Thymus (tissue), 14 donors: ENCODE measurements at places on chromosomes 12 and 14. TPM values are rescaled to one million over a fixed set of nuclear protein-coding genes. Genes with fewer than 3 reads are reported as not detected.
A peak's percentile ranks its signal among the peaks of the same experiment; 100 is the strongest.

GRCh38 chr14:103549361-103550311, 12.8 kb downstream of the BAG5 start:
- H3K27ac ChIP-seq, result no peak overlapping the region
- no peak overlapping the region for H3K4me3 ChIP-seq
- H3K36me3 ChIP-seq, result no peaks in the 10 kb centered on the region

DNA sequence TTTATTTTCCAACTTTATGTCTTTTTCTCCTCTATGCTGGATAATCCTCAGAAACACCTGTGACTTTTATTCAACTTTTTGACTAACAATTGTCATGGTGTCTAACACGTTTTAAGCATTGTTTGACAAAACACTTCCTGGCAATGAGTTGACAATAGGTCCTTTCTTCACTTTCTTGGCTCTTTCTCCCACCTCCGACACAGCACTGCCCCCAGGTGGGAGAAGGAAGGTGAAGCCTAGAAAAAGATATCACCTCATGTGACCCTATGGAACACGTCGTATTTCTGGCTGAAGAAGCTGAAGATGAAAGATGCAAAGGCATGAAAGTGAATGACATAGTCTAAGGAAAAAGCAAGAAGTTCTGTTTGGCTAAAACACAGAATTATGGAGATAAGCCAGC, 430.0 kb downstream of the ETNK1 start:
- H3K27me3 ChIP-seq, result no peaks in the 10 kb centered on the region
- H3K4me1 ChIP-seq, result no peaks in the 10 kb centered on the region
- H3K4me3 ChIP-seq, result no peak overlapping the region
- no peak for DNase-seq
- H3K36me3 ChIP-seq, result no peaks in the 10 kb centered on the region

DNA sequence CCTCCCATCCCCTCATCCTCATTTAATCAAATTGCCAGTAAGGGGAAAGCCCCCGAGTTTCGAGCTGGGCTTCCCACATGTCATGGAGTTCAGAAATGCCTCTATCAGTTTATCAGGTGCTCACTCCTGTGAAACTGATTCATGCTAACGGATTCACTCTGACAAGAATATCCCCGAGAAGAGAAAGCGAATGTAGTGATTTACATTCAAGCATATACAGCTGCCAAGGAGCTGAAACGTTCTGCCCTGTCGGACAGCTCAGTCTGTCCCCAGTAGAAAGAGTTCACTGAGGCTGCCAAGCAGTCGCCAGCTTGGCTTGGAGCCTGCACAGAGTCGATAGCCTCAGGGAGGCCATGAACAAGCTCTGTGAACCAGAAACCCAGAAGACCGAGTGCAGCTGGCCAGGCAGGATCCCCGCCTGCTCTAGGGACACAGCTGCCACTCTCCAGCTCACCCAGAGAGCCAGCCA, 88.4 kb downstream of the TMCC3 start:
- H3K27ac ChIP-seq, result no peak overlapping the region
- H3K36me3 ChIP-seq, result no peaks in the 10 kb centered on the region
- DNase-seq, result no peak
- peaks cover 4% of the 10 kb centered on the region for H3K27me3 ChIP-seq

- no peak overlapping the region for H3K27ac ChIP-seq
- no peak for DNase-seq
- H3K27me3 ChIP-seq, result no peaks in the 10 kb centered on the region
- no peaks in the 10 kb centered on the region for H3K36me3 ChIP-seq
- H3K4me1 ChIP-seq, result no peaks in the 10 kb centered on the region
- H3K4me3 ChIP-seq, result no peak overlapping the region
Observed at GRCh38 chr14:93709249-93709648, 79.0 kb downstream of the PRIMA1 start.

DNA sequence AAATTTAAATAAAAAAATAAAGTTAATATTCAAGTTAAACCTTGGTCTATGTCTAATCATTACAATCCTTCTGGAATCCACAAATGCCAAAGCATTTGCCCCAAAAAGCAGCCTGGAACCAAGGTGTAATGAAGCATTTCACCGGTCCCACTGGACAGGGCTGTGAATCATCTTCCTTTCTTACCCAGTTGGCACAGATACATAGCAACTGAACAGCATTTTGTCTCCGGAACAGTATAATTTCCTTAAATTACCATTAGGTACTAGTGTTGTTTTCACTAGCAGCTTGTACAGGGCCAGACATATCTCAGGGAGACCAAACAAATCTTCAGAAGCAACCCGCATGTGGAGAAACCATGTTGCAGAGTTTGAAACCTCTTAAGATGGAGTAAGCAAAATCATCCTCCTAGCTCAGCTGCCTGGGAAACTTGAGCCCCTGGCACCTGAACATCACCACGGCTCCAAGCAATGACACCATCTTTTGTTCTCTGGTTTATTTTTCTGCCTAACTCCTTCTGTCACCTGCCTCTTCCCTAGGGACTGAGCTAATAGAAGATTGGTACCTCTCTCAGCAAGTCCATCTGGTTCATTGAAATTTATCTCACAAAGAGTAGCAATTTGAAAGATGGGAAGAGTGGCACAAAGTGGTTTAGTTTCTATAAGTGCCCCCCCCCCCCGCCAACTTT, 17.9 kb upstream of the MDM1 start:
- H3K27me3 ChIP-seq, result no peaks in the 10 kb centered on the region
- H3K27ac ChIP-seq, result no peak overlapping the region
- no peaks in the 10 kb centered on the region for H3K4me1 ChIP-seq
- DNase-seq, result no peak

- H3K36me3 ChIP-seq, result no peaks in the 10 kb centered on the region
- no peaks in the 10 kb centered on the region for H3K4me1 ChIP-seq
- H3K27me3 ChIP-seq, result no peaks in the 10 kb centered on the region
- no peak overlapping the region for H3K27ac ChIP-seq
- DNase-seq, result no peak
Observed at GRCh38 chr14:54537651-54538050, 27.9 kb downstream of the CGRRF1 start.

DNA sequence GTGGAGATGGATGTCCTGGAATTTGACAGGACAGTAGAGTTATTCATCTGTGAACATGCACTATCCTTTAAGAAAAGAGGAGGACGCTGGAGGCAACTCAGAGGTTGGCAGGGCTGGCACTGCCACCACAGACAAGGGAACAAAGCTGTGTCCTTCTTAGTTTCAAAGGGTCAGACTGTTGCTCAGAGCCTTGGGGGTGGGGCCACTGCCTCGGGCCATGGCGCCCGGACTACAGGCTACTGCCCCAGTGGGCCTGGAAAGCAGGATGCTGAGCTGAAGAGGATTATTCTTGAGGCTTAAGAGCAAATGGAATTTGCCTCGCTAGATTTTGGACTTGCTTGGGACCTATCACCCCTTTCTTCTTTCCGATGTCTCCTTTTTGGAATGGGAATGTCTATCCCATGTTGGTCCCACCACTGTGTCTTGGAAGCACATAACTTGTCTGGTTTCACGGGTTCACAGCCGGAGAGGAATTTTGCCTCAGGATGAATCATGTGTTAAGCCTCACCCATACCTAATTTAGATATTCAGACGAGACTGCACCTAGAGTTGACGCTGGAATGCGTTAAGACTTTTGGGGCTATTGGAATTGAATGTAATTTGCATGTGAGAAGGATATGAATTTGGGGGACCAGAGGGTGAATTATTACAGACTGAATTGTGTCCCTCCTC, 114.8 kb upstream of the RFLNA start:
- DNase-seq, result no peak
- H3K27me3 ChIP-seq, result no peaks in the 10 kb centered on the region
- H3K4me1 ChIP-seq, result no peaks in the 10 kb centered on the region

DNA sequence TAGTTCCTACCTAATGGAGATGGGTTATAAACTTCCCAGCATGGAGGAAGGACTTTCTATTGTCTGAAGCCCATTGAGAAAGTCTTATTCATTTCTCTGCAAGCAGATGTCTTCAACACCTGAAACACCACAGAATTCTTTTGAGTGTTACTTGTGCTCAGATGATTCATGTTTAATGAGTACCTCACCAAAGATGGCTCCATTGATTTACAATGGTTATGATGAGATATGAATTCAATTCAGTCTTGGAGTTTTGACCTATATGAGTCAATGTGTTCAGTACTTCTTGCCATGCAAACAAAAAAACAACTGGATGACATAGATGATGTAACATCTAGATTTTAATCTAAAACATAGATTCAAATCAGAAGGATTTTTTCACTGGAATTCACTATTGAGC, 15.4 kb upstream of the PAWR start:
- H3K4me1 ChIP-seq, result no peaks in the 10 kb centered on the region
- H3K36me3 ChIP-seq, result no peaks in the 10 kb centered on the region
- H3K4me3 ChIP-seq, result no peak overlapping the region
- no peak for DNase-seq
- no peak overlapping the region for H3K27ac ChIP-seq

DNA sequence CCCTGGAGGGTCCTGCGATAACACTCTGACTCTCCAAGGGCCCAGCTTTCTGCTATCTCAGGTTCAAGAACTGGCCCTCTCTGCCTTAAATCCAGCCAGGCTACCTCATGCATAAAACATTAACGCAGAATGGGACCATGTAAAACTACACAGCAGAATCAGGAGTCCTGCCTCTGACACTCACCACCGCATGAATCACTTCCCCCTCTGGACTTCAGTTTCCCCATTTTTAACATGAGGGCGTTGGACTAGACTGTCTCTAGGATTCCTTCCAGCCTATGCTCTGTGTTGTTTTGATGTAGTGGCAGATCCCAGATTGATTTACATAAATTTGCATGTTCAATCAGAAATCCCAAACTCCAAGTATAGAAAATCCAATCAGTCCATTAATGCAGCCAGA, 3.3 kb downstream of the NCKAP5L start:
- peak overlapping the region; percentile 66 for H3K27ac ChIP-seq
- H3K27me3 ChIP-seq, result no peaks in the 10 kb centered on the region
- no peak for DNase-seq
- H3K4me1 ChIP-seq, result peaks cover 20% of the 10 kb centered on the region

GRCh38 chr12:67982164-67982563, 7.1 kb upstream of the IFNG-AS1 start:
- H3K27ac ChIP-seq, result no peak overlapping the region
- no peak for DNase-seq
- no peaks in the 10 kb centered on the region for H3K27me3 ChIP-seq
- H3K36me3 ChIP-seq, result no peaks in the 10 kb centered on the region

DNA sequence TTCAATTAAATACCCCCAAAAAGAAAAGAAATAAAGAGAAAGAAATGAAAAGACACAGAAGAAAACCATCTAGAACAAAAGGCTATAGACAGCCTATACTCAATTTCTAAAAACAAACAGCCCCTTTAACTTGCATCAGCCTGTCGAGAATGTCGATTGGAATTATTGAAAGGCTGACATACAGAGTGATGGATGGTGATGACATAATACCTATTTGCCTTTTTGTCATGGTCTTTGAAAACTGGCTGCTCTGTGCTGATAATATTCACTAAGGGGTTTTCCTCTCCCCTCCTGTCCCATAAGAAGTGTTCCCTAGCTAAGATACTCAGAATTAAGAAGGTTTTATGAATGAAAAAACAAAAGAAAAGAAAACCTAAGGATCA, 393.7 kb downstream of the SOX5 start:
- H3K27me3 ChIP-seq, result no peaks in the 10 kb centered on the region
- H3K4me3 ChIP-seq, result no peak overlapping the region

- no peaks in the 10 kb centered on the region for H3K36me3 ChIP-seq
- no peak for DNase-seq
- no peak overlapping the region for H3K4me3 ChIP-seq
- peak overlapping the region; percentile 80 for H3K27ac ChIP-seq
- no peaks in the 10 kb centered on the region for H3K27me3 ChIP-seq
- peaks cover 21% of the 10 kb centered on the region for H3K4me1 ChIP-seq
Observed at GRCh38 chr12:92362785-92363184, 217.1 kb upstream of the BTG1 start.

DNA sequence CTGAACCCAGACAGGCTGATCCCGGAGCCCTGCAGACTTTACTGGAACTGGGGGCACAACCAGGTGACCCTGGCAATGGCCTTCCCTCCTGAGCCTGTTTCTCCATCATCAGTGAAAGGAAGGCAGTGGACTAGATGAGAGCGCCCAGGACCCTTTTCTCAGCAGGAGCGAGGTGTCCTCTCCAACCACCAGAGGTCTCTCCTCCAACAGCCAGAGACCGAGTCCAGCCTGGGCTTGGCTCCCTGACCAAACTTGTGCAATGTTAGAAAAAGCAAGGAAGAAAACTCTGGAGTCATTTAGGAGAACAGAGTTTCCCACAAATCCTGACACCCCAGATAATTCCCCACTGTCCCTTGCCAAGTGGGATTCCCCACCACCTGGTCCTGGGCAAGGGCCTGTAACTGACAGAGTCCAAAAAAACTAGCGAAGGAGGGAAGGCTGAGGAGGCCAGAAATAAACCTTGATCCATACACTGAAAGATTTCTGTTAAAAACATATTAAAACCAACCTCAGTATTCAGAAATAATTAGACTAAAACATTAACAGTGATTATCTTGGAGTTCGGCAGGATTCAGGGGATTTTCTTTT, 9.0 kb downstream of the RPS6KL1 start:
- peak; percentile 34 for DNase-seq
- H3K27me3 ChIP-seq, result no peaks in the 10 kb centered on the region
- no peak overlapping the region for H3K4me3 ChIP-seq
- H3K36me3 ChIP-seq, result no peaks in the 10 kb centered on the region
- H3K27ac ChIP-seq, result peak overlapping the region; percentile 93

- H3K27me3 ChIP-seq, result no peaks in the 10 kb centered on the region
- no peak overlapping the region for H3K27ac ChIP-seq
- no peak overlapping the region for H3K4me3 ChIP-seq
- DNase-seq, result no peak
Observed at GRCh38 chr14:57480051-57480450, 13.6 kb downstream of the CCDC198 start.

GRCh38 chr12:91813701-91814100, 331.9 kb downstream of the BTG1 start:
- H3K27ac ChIP-seq, result no peak overlapping the region
- H3K27me3 ChIP-seq, result no peaks in the 10 kb centered on the region
- H3K4me1 ChIP-seq, result no peaks in the 10 kb centered on the region
- DNase-seq, result no peak
- H3K4me3 ChIP-seq, result no peak overlapping the region

- no peak overlapping the region for H3K27ac ChIP-seq
- H3K4me3 ChIP-seq, result no peak overlapping the region
- DNase-seq, result no peak
Observed at GRCh38 chr12:93279565-93280412, 97.9 kb upstream of the NUDT4 start.

- H3K27ac ChIP-seq, result no peak overlapping the region
- no peaks in the 10 kb centered on the region for H3K4me1 ChIP-seq
- DNase-seq, result no peak
- H3K4me3 ChIP-seq, result no peak overlapping the region
- no peaks in the 10 kb centered on the region for H3K27me3 ChIP-seq
- no peaks in the 10 kb centered on the region for H3K36me3 ChIP-seq
Observed at GRCh38 chr12:20356048-20356447, 12.3 kb upstream of the PDE3A start.

The METTL25 gene
- 13.1 TPM for polyA plus RNA-seq

The TOMM20L gene
- not detected for polyA plus RNA-seq

The CEBPE gene
- 0.87 TPM for polyA plus RNA-seq

The DIO2 gene
- polyA plus RNA-seq, result 1.3 TPM

The TSPAN19 gene
- 0.27 TPM for polyA plus RNA-seq

The KRT79 gene
- polyA plus RNA-seq, result 25.8 TPM

The E2F7 gene
- polyA plus RNA-seq, result 0.80 TPM

The PAX9 gene
- 30.9 TPM for polyA plus RNA-seq

The PLA2G1B gene
- 1.5 TPM for polyA plus RNA-seq
